NCI-H460 (cell line): ENCODE measurements at places on chromosomes 1 and 21.

GRCh38 chr1:198597690-198598430 lies 41.0 kb upstream of the PTPRC start:
- no peak for DNase-seq

- DNase-seq: no peak
Measured at GRCh38 chr1:24575905-24576587, 20.2 kb downstream of the NCMAP start.

- no peak for DNase-seq
Measured at GRCh38 chr1:14896381-14897079, 257.0 kb upstream of the TMEM51 start.

DNA sequence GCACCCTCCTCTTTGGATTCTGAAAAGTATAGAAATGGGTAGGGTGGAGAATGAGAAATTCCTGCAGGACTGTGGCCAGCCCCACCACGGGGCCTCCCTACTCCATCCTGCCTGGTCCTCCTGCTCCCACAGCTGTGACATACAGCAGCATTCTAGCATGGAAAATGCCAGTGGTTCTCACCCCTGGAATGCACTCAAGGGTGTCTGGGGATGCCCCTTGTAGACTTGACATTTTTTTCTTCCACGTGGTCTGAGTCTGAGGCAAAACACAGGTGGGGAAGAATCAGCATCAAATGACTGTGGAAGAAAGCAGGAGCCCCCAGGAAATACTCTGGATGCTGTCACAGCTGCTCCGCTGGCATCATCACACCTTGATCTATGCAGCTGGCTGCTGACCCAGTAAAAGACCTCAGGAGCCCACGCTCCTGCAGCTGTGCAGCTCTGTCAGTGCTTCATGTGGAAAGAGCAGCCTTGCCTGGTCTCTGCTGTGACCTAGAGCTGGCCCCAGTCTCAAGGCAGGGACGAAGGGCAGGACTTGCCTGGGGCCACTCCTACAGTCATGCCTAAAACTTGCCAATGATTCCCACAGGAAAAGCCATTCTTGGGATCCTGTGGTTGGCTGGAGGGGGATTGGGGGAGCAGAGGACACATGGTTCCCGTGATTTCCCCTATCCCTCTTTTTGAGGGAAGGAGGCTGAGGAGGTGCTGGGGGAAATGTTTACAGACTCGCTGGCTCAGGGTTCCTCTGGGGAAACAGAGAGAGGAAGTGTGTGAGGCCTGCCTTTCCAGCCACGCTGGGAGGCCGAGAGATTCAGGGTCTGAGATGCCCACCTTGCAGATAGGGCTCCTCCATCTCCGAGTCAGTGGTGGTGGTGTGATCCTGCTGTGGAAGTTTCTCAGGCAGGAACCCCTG lies 10.8 kb upstream of the A3GALT2 start:
- no peak for DNase-seq

GRCh38 chr21:17813353-17813752 lies 5.8 kb downstream of the C21orf91 start:
- DNase-seq: no peak

- peak; percentile 7 for DNase-seq
Measured at GRCh38 chr1:83857103-83857502, 141.8 kb downstream of the TTLL7 start.

GRCh38 chr1:111690306-111690617 lies 48.9 kb downstream of the INKA2 start:
- no peak for DNase-seq

GRCh38 chr1:117162816-117163215 lies 41.3 kb upstream of the TRIM45 start:
- no peak for DNase-seq
